ENCODE measurements at places on chromosomes 7 and 10.

DNA sequence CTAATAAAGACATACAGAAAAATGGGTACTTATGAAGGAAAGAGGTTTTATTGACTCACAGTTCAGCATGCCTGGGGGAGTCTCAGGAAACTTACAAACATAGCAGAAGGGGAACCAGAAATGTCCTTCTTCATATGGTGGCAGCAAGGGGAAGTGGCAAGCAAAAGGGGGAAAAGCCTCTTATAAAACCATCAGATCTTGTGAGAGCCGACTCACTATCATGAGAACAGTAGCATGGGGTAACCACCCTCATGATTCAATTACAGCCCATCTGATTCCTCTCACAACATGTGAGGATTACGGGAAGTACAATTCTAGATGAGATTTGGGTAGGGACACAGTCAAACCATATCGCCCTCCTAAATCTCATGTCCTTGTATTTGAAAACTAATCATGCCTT, 1305.4 kb upstream of the SORCS1 start:
- no peak for DNase-seq

DNA sequence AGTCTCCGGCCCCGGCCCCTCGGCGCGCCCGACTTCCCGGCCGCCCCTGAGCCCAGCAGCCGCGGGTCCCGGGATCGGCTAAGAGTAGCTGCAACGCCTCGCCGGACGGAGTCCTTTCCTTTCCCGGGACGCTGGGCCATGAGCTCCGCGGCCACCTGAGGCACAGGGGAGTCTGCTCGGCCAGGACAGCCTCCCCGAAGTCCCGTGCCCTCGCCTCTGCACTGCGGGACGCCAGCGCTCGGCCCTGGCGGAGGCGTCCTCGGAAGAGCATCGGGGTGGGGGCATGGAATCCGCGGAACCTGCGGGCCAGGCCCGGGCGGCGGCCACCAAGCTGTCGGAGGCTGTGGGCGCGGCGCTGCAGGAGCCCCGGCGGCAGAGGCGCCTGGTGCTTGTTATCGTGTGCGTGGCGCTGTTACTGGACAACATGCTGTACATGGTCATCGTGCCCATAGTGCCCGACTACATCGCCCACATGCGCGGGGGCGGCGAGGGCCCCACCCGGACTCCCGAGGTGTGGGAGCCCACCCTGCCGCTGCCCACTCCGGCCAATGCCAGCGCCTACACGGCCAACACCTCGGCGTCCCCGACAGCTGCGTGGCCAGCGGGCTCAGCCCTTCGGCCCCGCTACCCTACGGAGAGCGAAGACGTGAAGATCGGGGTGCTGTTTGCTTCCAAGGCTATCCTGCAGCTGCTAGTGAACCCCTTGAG, 502 bp downstream of the SLC18A3 start:
- DNase-seq: no peak

DNA sequence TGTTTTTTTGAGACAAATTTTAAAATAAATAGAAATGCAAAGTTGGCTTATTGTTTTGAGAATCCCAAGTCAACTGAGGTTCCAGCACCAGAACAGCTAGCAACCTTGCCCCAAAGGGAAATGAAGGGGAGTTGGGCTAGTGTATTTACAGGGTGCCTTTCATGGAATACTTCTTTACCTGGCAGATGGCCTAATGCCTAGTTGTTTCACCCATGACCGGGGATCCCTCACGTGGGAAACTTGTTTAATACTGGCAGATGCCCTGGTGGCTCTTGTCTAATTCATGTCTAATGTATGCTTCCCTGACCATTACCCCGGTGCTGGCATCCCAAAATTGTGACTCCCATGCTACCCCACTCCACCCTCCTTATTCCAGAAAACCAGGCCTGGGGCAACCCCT, 861.1 kb upstream of the ZWINT start:
- DNase-seq: no peak

GRCh38 chr10:88042160-88043100, 179.0 kb downstream of the PTEN start:
- DNase-seq: no peak

GRCh38 chr10:66931949-66932343, 6.1 kb downstream of the LRRTM3 start:
- no peak for DNase-seq

- DNase-seq: no peak
Measured at GRCh38 chr10:86705139-86705538, 36.8 kb downstream of the LDB3 start.

- DNase-seq: no peak
Measured at GRCh38 chr7:15600298-15600697, 38.5 kb upstream of the AGMO start.

- no peak for DNase-seq
Measured at GRCh38 chr10:84308481-84309304, 19.7 kb upstream of the CCSER2 start.

DNA sequence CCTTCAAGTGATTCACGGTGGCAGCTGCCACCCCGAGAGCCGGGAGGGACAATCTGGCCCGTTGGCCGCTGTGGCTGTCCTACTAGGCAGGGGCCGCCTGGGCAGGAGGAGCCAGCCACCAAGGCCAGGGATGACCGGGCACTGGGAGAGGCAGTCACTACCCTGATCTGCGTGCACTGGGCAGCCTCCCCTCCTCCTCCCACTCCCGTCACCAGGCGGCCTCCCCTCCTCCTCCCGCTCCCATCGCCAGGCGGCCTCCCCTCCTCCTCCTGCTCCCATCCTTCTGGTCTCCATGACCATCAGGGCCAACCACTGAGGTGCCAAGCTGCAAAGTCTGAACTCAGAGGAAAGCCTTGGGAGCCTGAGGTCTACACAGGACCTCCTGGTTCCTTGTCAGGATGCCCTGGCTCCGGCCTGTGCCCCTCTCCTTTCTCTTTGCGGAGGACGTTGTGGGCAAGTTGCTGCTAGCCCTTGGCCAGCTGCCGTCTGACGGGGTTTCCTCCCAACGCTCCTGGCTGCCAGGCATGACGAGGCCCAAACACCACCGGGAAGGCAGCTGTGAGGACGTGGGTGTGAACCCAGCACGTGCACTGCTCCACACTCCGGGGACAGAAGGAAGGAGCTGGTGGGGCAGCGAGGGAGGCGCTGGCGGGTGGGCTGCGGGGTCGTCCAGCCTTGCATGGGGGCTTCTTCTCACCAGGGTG, 131.1 kb downstream of the WDR37 start:
- DNase-seq: no peak

GRCh38 chr7:74220229-74220628, 10.4 kb downstream of the LAT2 start:
- no peak for DNase-seq

GRCh38 chr10:126481181-126481580, 92.9 kb upstream of the ADAM12 start:
- DNase-seq: no peak

- DNase-seq: no peak
Measured at GRCh38 chr7:148862481-148862880, 21.6 kb downstream of the EZH2 start.

- no peak for DNase-seq
Measured at GRCh38 chr10:72765051-72765745, 73.3 kb downstream of the MCU start.

- no peak for DNase-seq
Measured at GRCh38 chr10:23884670-23885069, 324.3 kb upstream of the KIAA1217 start.

- DNase-seq: no peak
Measured at GRCh38 chr7:110090110-110090820, 1000.7 kb upstream of the LRRN3 start.

DNA sequence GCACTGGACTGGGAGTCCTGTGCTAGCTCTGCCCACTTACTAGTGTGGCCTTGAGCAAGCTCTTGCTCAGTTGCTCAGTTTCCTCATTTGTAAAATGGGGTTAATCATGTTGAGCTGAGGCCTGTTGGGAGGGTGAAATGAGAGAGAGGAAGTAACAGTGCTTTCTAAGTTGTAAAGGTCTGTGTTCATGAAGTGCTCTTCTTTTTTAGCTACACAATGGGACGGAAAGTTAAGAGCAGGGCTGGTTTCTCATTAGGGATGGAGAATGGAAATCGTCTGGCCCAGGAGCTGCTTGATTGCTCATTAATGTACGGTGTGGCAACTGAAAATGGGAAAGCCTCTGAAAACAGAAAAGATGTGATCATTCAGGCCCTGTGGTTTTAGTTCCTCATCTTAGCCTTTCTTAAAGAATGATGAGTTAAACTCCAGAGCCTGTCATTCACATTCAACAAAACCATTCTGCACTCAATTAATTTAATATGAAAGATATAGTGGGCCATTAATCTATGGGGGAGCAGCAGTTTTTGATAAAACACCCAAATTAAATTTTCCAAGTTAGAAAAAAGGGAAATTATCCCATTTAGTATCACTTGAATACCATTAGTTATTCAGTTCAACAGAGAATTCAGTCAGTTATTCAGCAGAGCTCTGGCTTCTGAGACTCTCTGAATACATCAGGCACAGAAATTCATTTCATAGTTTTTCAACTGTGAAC, 60.5 kb downstream of the SH2D4B start:
- no peak for DNase-seq

DNA sequence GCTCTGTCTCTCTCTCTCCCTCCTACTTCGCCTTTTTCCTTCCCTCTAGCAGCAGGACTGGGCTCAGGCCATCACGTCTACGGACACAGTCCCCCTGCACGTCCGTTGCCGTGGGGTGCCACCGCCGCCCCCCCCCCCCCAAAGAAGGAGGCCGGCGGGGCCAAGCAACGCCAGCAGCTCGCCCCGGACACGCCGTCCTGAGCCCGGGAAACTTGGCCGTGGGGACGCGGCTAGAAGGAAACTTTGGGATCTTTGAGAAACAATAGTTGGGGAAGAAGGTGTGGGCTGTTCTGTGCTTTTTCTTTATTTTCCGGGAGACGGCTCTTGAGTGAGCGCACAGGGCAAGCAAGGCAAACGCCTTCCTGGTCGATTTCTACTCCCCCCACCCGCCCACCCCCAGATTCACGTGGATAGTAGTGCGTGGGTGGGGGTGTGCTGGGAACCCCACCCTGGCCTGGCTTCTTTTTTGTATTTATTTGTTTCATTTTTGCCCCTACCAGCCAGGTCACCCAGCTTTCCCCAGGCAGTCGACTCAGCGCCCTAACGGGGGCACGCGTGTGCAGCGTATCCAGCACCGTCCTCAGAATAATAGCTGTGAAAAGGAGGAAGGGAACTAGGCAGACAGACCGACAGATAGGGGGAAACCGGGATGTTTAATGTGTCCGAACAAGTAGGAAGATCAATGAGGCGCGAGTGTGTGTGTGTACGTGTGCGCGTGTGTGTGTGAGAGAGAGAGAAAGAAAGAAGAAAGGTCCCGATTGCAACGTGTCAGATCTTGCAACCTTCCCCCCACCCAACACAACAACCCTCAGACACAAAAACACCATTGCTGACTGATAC, 1.4 kb downstream of the MXI1 start:
- DNase-seq: no peak

- no peak for DNase-seq
Measured at GRCh38 chr7:151858456-151858855, 18.5 kb downstream of the PRKAG2 start.

DNA sequence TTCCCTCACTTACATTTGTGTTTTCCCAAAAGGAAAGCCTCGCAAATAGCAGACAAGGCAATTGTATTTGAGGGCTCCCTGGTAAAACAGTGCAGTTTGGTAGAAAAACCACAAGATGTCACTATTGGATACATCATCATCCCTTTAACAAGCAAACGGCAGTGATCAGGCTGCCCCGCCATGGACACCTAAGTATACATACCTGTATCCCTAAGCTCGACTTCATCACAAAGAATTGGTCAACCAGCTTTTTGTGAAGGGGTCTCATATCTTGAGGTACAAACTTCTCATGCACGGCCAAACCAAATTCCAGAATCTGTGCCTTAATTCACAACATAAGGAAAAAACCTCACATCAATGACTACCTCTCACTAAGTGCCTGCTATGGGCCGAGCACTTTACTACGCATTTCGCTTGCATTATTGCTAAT, 179.5 kb upstream of the IMMP2L start:
- no peak for DNase-seq

DNA sequence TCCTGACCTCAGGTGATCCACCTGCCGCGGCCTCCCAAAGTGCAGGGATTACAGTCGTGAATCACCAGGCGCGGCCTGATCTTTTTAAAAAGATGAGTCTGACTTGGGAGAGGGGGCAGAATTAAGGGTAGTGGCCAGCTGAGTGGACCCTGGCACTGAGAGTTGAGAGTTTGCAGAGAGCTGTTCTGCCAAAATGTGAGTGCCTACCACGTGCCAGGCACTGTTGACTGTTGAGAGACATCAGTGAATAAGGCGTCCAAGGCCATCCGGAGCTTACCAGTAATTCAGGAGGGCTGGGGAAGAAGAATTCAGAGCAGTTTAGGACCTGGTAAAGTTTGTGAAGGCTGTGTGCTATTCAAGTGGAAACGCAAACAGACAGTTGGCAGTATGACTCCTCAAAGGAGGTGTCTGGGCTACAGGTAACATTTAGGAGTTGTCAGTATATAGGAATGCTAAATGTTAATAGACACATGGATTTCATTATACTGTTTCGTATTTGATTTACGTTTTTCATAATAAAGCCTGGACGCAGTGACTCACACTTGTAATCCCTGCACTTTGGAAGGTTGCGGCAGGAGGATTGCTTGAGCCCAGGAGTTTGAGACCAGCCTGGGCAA, 1.5 kb downstream of the NIPSNAP2 start:
- DNase-seq: no peak

DNA sequence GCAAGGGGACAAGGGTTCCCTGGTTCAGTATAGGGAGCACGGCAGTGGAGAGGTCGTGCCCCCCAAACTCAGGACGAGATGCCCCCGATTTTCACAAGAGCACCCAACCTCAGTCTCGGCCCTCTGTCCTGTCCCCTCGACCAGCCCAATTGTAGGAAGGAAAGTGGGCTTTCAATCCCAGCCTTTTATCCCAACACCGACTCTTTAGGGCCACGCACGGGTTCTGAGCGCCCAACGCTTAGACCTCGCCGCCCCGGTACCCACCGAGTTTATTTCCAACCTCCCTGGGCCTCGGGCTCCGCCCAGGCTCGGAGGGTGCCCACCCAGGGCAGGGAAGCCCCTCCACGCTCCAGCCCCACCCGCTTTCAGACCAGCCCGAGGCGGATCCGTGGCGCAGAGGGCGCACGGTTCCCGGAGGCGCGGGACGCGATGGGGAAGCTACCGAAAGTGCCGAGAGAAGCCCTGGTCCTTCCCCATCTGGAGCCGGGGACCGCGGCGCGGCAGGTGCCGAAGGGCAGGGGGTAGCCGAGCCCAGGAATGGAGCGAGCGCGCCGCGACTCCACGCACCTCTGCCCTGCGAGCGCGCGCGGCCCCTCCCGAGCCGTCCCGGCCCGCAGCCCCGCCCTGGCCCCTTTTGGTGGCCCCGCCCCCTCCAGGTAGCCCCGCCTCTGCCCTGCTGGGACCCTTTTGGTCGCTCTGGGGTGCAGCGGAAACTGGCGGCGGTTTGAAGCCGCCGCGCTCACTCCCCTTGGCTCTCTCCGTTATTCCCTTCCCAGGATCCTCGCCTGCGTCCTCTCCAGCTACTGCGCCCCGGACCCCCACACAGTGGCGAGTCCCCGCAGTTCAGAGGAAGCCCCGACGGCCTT, 20.4 kb downstream of the GRID2IP start:
- peak; percentile 88 for DNase-seq

GRCh38 chr10:1597370-1598146, 139.8 kb downstream of the ADARB2 start:
- no peak for DNase-seq

- DNase-seq: no peak
Measured at GRCh38 chr7:64102656-64103400, 57.6 kb downstream of the ZNF727 start.

Data from activated CD8-positive, alpha-beta memory T cell treated with anti-CD3 and anti-CD28 coated beads for 24 hours (primary cell).